HTR-8/SVneo (cell line): ENCODE measurements at places on chromosomes 6 and 20.

GRCh38 chr6:151493161-151493803 is 535 bp upstream of the CCDC170 start:
- no peak for DNase-seq

GRCh38 chr20:53611449-53611894 is 17.8 kb upstream of the ZNF217 start:
- DNase-seq = peak; percentile 98

DNA sequence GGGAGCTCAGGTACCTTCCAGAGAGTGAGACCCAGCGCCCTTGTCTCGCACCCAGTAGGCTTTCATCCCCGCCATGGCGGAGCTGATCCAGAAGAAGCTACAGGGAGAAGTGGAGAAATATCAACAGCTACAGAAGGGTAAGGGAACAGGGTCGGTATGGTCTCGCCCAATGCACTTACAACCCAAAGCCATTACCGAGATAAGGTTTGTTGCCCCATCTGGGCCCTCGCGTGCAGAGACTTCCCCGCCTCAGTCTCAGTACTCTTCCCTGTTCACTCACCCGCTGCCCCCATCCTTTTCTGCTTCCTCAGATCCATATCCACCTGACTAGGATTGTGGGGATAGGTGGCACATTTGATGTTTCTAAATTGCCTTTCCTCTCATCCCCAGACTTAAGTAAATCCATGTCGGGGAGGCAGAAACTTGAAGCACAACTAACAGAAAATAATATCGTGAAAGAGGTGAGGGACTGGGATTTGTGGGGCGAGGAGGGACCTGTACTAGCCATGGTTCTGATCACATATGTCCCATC is 449 bp downstream of the PFDN6 start:
- DNase-seq = no peak

DNA sequence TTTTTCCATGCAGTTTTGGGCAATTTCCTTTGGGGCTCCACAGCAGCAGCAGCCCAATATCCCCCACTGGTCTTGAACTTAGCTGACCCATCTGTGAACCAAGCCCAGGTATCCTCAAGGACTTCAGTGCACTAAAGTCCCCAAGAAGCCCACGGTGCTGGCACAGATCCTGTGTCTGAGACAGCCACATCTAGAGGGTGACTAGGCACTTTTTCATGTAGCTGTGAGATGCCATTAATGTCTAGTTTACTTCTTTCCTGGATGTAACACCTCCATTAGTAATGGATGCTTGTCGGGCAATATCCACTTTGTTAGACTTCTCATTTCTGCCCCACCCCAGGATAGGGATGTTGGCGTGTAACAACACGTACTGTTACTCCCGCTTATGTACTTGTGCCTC is 176.2 kb upstream of the PROKR2 start:
- no peak for DNase-seq

- DNase-seq = no peak
These were observed 32.2 kb downstream of the HTR1E start for GRCh38 chr6:86969573-86969972.

DNA sequence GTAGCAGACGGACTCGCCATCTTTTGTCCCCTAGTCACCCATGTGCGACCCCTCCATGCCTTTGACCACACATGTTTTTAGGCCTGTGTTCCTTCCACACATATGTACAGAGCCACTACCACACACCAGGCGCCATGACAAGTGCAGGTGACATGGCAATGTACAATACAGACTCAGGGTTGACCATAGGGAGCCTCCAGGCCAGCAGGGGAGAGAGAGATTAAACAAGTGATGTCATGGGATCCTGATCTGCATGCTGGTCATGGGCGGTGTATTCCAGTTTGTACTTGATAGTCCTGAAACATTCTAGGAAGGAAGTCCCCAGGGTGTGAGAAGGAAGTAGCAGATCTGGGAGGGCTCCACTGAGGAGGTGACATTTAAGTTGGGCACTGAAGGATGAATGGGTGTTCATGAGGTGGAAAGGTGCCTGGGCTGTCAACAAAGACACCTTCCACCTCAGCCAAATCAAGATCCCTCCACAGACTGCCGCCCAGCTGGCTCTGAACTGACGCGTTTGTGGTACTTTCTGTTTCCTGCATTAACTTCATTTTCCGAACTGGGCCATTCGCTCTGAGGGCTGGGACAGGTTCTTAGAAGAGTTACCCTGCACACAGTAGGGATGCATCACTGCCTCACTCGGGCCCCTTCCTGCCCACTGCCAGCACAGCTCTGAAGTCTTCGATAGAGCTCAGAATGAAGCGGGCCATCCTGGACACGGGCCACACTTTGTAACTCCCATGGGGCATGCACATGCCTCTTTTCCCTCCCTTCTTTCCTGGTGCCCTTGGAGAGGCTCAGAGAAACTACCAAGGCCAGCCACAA is 94.0 kb downstream of the NOL4L start:
- DNase-seq = no peak

DNA sequence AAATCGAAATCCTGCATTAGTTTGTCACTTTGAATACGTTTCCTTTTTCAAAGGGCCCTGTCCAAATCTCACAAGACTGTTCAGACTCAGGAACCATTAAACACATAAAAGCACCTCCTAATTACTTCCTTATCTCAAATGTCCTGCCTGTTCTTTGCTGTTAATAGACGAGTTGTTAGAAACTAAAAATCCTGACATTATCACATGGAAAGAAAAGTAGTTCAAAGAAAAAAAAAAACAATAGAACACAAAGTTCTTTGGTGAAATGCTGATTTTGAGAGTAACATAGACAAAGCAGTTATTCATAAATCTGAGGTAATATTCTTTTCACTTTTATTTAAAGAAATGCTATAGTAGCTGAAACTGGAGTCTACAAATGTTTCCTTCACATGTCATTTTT is 12.1 kb upstream of the TAB2 start:
- no peak for DNase-seq

- DNase-seq = no peak
These were observed 27.1 kb downstream of the BCAS4 start for GRCh38 chr20:50821994-50822393.

- no peak for DNase-seq
These were observed 188.2 kb downstream of the ZFP64 start for GRCh38 chr20:52003415-52003814.

- DNase-seq = peak; percentile 62
These were observed 61.7 kb downstream of the UTRN start for GRCh38 chr6:144346719-144347447.

DNA sequence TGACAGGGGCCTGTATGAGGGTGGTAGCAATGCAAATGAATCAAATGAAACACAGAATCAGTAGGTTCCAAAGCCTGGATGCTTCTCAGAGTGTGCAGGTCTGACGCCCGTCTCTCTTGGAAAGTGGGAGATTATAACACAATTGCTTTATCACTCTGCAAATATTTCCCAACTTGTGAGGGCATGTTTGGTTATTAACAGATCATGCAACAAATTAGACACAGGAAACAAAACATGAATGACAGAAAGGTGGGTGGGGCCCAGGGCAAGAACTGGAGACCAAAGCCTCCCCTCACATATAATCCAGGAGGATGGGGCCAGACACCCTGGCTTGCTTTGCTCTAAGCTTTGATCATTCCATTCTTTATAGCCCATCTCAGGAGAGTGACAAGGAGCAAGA is 108.6 kb upstream of the MRPS10 start:
- DNase-seq = no peak
